ENCODE measurements at places on chromosomes 1 and 21. TPM values are rescaled to one million over a fixed set of nuclear protein-coding genes. Genes with fewer than 3 reads are reported as not detected.
A peak's percentile ranks its signal among the peaks of the same experiment; 100 is the strongest.

GRCh38 chr1:179883745-179884138, 1.7 kb downstream of the TOR1AIP1 start:
- H3K27ac ChIP-seq, result no peak overlapping the region
- H3K27me3 ChIP-seq, result no peaks in the 10 kb centered on the region
- no peak for DNase-seq

DNA sequence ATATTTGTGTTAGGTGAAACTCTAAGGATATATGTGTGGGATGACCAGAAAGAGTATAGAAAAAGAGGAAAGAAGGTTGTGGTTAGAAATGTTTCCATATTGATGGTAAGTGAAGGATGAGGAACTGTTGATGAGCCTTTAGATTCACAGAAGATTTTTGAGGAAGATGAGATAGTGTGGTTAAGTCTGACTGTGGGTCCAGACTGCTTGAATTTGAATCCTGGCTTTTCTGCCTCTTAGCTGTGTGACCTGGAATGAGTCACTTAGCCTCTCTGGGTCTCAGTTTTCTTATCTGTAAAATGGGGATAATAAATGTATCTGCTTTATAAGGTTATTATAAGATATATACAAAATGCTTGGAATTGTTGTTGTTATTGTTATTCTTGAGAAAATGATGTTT, 27.5 kb downstream of the RGL1 start:
- H3K4me3 ChIP-seq, result no peak overlapping the region
- H3K27me3 ChIP-seq, result no peaks in the 10 kb centered on the region

DNA sequence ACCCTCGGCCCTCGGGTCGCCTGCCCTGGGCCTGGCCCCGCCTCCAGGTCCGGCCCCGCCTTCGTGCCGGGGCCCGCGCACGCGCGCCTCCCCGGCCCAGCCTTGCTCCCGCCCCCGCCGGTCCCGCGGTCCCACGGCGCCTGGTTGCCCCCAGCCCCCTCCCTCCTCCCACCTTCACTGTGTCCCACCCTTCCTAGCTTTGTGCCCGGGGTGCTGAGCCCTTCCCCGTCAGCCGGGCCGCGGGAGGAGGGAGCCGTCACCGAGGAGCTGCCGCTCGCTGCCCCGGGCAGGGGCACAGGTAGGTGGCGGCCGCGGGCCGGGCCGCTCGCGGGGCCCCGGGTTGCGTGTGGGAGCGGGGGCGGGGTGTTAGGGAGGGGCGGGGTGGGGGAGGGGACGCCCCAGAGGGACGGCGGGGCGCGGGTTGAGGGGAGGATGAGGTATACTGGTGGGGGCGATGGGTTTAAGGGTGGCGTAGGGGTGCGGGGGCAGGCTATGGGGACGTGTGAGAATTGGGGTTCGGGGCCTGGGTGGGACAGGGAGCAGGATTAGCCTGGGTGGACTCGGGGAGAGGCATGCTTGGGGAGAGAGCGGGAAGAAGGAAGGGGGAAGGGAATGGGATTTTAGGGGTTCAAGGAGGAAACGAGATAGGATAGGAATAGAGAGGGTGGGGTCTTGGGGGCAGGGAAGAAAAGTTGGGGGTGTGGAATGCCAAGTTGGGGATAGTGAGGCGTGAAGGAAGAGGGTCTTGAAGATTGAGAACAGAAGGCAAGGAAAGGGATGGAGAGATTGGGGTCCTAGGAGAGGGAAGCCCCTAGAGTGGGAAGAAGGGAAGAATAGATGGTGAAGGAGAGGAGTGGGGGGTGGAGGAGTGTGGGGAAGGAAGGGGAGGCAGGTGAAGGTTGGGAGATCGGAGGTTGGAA, at the start of gene LRRC42:
Gene LRRC42 (plus strand): TSS at position 99 of the 920 bp plus-strand sequence. CDS start 5,650 bp downstream, outside the sequence.
- no peaks in the 10 kb centered on the region for H3K36me3 ChIP-seq
- peak within 1 kb of the TSS; percentile 75 for H3K4me3 ChIP-seq
- H3K4me1 ChIP-seq, result peaks cover 6% of the 10 kb centered on the region
- DNase-seq, result no peak
- peak within 1 kb of the TSS; percentile 71 for H3K27ac ChIP-seq
- H3K27me3 ChIP-seq, result no peaks in the 10 kb centered on the region

DNA sequence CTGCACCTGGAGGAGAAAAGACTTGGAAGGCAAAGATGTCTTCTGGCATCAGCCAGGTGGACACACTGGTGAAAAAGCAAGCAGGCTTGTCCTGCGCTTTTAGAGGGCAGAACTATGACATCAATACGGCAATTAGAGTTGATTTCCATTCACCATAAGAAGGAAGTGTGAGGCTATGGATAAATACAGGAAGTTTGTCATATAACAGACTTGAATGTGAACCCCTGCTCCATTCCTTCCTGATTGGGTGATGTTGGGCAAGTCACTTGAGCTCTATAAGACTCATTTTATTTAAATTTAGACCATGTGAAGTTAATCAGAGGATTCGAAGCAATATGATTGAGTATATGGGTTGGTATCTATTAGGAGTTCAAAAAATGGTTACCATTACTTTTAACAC, 137.8 kb downstream of the PLPP3 start:
- H3K4me3 ChIP-seq, result no peak overlapping the region
- DNase-seq, result no peak
- no peaks in the 10 kb centered on the region for H3K36me3 ChIP-seq
- H3K27me3 ChIP-seq, result no peaks in the 10 kb centered on the region

- H3K4me3 ChIP-seq, result no peak overlapping the region
- H3K4me1 ChIP-seq, result no peaks in the 10 kb centered on the region
- no peaks in the 10 kb centered on the region for H3K36me3 ChIP-seq
These were observed 317.0 kb downstream of the BARHL2 start for GRCh38 chr1:90400131-90400530.

GRCh38 chr1:217369996-217370551, 260.8 kb downstream of the GPATCH2 start:
- DNase-seq, result no peak
- H3K36me3 ChIP-seq, result no peaks in the 10 kb centered on the region
- H3K27me3 ChIP-seq, result no peaks in the 10 kb centered on the region
- no peaks in the 10 kb centered on the region for H3K4me1 ChIP-seq

DNA sequence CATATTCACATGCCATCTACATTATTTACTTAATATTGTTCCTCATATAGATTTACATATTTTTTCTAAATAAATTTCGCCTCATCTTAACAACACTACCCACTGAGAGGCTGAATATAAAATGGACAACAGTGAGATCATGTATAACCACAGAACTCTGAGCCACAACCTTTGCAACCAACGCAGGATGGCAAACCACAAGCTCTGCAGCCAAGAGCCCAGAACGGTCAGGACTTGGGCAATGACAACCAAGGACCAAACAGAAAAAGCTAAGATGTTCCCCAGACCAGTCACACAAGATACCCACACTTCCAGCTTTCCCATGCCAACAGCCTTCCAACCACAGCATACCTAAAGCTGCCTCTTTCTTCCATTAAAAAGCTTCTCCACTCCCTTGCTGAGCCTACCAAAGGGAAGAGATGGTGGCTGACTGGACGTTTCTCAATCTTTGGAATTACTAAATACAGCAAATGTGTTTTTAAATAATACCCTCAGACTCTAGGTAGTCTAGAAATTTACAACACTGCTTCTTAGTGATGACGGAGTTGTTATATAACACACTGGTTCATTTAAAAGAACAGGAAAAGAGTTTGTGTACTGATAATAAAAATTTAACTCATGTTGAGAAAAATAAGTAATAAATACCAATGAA, 117.9 kb downstream of the AKT3 start:
- no peak for DNase-seq
- peak overlapping the region; percentile 34 for H3K27ac ChIP-seq
- H3K4me1 ChIP-seq, result no peaks in the 10 kb centered on the region
- no peaks in the 10 kb centered on the region for H3K27me3 ChIP-seq

DNA sequence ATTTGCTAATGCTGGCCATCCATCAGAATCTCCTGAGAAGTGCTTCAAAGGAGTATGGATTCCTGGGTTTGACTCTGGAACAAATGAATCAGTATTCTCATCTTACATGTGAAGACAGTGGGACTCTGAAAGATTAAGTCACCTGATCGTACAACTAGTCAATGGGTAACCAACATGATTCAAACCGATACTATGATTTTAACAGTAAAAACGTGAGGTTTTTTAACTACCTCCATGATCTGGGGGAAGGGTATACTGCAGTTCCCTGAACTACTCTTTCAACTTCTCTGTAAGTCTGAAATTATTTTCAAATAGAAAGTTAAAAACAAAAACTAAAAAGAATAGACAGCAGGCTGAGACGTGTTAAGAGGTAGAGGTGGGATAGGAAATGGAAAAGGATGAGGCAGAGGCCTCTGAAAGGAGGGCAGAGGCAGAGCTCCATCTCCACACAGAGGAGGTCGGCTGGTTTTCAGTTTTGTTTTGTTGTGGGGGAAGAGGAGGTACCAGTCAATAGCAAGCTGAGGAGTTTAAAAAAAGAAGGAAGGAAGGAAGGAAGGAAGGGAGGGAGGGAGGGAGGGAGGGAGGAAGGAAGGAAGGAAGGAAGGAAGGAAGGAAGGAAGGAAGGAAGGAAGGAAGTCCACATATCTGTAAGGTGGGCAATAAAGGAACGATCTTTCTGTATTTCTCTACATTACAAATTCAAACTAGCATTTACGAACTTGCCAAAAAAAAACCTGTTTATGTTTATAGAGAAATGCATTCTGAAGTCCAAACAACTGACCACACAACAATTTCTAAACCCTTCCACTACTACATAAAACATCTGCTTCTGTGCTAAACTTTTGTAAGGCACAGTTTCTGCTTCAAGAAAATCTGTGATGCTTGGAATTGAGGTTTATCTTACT, 213.1 kb downstream of the RERE start:
- no peak overlapping the region for H3K27ac ChIP-seq
- no peak for DNase-seq
- H3K36me3 ChIP-seq, result no peaks in the 10 kb centered on the region
- no peak overlapping the region for H3K4me3 ChIP-seq

- H3K36me3 ChIP-seq, result no peaks in the 10 kb centered on the region
- no peak overlapping the region for H3K27ac ChIP-seq
- no peaks in the 10 kb centered on the region for H3K27me3 ChIP-seq
- no peak overlapping the region for H3K4me3 ChIP-seq
- DNase-seq, result no peak
- H3K4me1 ChIP-seq, result no peaks in the 10 kb centered on the region
These were observed 189.5 kb downstream of the SIPA1L2 start for GRCh38 chr1:232440325-232441035.

GRCh38 chr1:52157582-52157981, 15.7 kb downstream of the ZFYVE9 start:
- no peaks in the 10 kb centered on the region for H3K27me3 ChIP-seq
- no peak overlapping the region for H3K27ac ChIP-seq
- no peaks in the 10 kb centered on the region for H3K36me3 ChIP-seq
- no peak for DNase-seq
- no peak overlapping the region for H3K4me3 ChIP-seq

DNA sequence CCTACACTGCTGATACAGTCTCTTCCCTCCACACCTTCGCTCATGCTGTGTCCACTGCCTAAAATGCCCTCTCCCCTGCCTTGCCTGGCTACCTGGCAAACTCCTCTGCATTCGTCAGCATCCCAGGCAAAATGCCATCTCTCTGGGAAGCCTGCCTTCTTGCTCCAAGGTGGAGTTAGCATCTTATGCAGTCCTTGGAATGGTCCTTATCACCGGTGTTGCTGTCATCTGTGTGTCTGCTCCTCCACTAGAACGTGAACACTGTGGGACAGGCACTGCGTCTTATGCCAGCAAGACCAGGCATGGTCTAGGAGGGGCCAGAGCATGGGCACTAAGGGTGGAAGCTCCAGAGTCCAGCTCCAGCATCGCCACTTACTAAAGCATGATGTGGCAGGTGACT, 211.8 kb downstream of the MATN1 start:
- no peak for DNase-seq
- no peak overlapping the region for H3K27ac ChIP-seq
- H3K36me3 ChIP-seq, result no peaks in the 10 kb centered on the region
- H3K4me1 ChIP-seq, result no peaks in the 10 kb centered on the region
- H3K4me3 ChIP-seq, result no peak overlapping the region

DNA sequence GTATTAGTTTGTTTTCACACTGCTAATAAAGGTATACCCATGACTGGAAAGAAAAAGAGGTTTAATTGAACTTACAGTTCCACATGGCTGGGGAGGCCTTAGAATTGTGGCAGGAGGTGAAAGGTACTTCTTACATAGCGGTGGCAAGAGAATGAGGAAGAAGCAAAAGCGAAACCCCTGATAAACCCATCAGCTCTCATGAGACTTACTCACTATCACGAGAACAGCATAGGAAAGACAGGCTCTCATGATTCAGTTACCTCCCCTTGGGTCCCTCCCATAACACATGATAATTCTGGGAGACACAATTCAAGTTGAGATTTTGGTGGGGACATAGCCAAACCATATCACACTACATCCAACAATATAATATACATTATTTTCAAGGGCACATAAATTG, 145.7 kb upstream of the BARHL2 start:
- H3K27me3 ChIP-seq, result no peaks in the 10 kb centered on the region
- H3K4me3 ChIP-seq, result no peak overlapping the region
- no peak overlapping the region for H3K27ac ChIP-seq
- DNase-seq, result no peak

DNA sequence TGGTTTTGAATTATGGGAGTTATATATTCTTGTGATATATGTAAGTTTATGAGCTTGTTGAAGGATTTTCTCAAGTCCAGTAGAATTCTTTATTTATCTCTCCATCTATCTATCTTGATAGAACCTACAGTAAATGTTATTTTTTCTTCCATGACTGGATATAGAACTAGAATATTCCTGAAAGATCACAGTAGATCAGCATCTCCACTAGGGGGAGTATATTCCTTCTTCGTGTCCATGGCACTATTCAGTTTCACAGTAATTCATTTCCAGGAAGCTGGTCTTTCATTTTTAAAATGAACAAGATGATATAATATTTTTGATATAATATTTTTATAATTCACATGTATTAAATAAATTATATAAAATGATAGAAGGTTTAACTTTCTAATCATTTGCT, 18.8 kb downstream of the TMPRSS15 start:
- no peaks in the 10 kb centered on the region for H3K4me1 ChIP-seq
- H3K27me3 ChIP-seq, result no peaks in the 10 kb centered on the region
- DNase-seq, result no peak
- H3K36me3 ChIP-seq, result no peaks in the 10 kb centered on the region

- DNase-seq, result no peak
- H3K4me1 ChIP-seq, result no peaks in the 10 kb centered on the region
- H3K27ac ChIP-seq, result no peak overlapping the region
These were observed 37.3 kb upstream of the IL10 start for GRCh38 chr1:206809504-206810084.

- no peaks in the 10 kb centered on the region for H3K36me3 ChIP-seq
- no peaks in the 10 kb centered on the region for H3K27me3 ChIP-seq
These were observed 6.8 kb downstream of the KCNC4 start for GRCh38 chr1:110216844-110217444.

Gene ERI3
- 21.0 TPM for polyA plus RNA-seq

Gene AVPR1B
- polyA plus RNA-seq, result 1.1 TPM

Gene KIAA1614
- 2.4 TPM for polyA plus RNA-seq

Gene KRTAP10-12
- not detected for polyA plus RNA-seq

Gene LRRC71
- 0.30 TPM for polyA plus RNA-seq

Gene RGS18
- 0.38 TPM for polyA plus RNA-seq

Gene UMODL1
- not detected for polyA plus RNA-seq

Data from pancreas (tissue), 10 donors.